NCI-H82 (cell line): ENCODE measurements at places on chromosomes 1 and 21.

DNA sequence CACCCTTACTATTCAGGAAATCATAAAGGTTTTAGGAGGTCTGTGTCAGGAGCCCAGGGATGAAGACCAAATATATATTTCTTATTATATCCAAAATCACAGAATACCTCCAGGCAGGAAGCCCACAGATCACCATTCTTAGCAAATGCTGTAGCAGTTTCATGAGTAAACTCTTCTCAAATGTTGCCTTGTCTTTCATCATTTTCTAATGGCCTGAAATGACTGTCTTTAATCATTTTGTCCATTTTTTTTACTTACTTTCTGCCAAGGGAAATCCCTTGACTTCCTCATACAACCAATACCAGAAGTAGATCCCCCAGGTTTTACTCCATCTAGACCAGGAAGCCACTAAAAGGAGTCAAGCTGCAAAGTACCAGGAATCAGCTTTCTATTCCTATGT lies 32.4 kb downstream of the PSMG1 start:
- DNase-seq: no peak

GRCh38 chr1:186443638-186444037 lies 17.3 kb downstream of the PDC start:
- DNase-seq: no peak

- no peak for DNase-seq
Observed at GRCh38 chr1:55466373-55466772, 251.2 kb upstream of the USP24 start.

- DNase-seq: no peak
Observed at GRCh38 chr1:207364614-207365013, 43.1 kb downstream of the CD55 start.

DNA sequence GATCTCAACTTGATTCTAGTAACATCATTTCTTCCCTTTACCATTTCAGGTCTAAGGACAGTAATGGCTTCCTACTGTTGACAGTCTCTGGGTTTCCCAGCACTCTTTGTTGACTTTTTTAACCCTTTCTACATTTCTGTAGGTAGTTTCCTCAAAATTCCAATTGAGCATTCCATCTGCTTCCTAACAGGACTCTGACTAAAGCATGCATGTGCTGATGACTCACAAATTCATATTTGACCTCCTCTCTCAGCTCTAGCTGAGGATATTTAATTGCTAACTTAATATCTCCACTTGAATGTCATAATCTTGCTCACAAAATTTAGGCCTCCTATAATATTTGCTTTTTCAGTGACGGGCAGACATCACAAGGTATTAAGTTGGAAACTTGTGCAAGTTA lies 93.3 kb upstream of the ZNHIT6 start:
- DNase-seq: no peak

GRCh38 chr1:72937905-72938304 lies 655.6 kb upstream of the NEGR1 start:
- DNase-seq: no peak

DNA sequence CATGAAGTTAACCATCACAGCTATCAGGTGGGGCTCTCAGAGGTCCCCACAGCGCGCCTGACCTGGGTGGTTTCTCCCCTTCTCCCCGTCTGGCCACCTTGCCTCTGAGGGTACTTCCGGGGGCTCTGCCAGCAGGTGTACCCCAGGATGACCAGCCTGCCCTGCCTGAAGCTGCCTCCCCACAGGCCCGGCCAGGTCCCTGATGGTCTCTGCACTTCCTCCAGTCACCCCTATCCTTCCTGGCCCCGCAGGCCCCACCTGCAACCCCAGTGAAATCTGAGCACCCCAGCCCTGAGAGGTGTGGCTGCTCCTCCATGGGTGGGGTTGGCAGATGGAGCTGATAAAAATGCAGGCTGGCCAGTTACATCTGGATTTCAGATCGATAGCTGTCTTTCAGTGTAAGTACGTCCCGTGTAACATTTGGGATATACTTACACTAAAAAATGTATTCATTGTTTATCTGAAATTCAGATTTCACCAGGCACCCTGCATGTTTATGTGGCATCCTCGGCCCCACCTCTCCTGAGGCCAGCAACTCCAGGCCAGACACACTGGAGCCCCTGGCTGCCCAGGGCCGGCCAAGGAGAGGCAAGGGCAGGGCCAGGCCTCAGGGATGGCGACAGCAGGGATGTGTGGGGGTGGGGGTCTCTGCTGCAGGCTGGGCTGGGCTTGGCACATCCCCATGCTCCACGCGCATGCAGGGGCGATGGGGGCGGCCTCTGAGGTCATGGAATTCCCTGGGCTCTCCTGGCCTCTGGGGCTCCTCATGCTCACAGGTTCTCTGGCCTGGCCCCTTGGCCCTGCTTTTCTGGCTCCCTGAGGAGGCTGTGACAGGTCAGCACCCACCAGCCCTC lies 25.1 kb downstream of the LRRC3 start:
- DNase-seq: no peak

GRCh38 chr1:226829105-226829504 lies 41.3 kb upstream of the PSEN2 start:
- no peak for DNase-seq

- no peak for DNase-seq
Observed at GRCh38 chr1:119879510-119880434, 16.5 kb downstream of the ADAM30 start.

- DNase-seq: peak; percentile 35
Observed at GRCh38 chr1:21865943-21866706, 54.1 kb downstream of the LDLRAD2 start.

GRCh38 chr1:43293896-43294760 lies 6.7 kb upstream of the TIE1 start:
- no peak for DNase-seq

DNA sequence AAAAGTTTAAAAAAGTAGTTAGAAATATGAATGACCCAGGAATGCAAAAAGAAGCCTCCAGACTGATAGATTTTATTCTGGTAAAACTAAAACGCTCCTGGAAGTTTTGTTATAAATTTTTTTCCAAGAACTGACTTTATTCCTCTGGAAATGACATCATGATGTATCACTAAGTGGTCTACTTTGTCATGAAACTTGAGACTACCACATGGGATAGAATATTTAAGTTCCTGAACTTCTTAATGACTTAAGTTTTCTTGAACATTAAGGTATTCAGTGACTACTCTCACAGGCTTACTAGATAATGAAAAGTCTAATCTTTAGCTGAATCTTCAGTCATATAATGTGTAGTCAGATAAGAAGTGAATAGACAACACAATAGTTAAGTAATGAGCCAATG lies 842.2 kb downstream of the USP25 start:
- no peak for DNase-seq

DNA sequence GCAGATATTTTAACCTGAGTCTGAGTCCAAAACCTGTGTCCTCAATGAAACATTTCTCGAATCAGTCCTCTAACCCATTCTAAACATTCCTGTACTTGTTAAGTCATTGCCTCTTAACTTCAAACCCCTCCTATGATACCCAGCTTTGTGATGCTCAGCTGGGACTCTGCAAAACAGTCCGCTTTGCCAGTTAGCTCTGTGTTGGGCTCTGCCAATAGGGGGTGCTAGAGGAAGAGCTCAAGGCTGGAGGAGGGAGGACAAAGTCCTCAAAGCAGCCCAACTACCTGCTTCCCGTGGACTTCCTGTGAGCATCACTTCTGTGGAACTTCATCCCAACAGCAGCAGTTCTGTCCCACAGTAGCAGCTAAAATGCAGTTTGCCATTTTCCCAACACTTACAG lies 38.1 kb upstream of the SYT14 start:
- DNase-seq: peak; percentile 74

DNA sequence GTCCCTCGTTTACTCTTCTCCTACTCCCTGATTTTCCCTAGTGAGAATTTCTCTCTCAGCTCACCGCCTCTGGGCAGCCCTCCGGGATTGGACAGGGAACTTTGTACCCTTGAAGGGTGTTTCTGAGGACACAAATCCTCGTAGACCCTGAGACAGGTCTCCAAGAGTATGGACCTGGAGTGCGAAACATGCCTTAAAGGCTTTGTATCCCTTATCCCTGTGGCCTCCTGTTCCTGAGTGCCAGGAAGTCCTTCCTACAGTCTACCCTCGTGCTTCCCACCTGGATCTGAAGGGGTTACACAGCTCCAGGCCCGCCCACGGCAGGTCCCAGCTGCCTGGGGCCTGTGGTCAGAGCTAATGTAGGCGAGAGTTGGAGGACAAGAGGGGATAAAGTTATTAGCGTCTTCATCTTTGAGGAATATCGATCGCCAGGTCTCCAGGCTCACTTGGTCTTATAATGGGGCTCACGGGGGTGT lies 7.6 kb upstream of the PEAR1 start:
- peak; percentile 73 for DNase-seq

- no peak for DNase-seq
Observed at GRCh38 chr1:171220081-171220420, 28.2 kb upstream of the FMO1 start.

GRCh38 chr1:33036051-33036525 lies 595 bp downstream of the AK2 start:
- DNase-seq: peak; percentile 74

DNA sequence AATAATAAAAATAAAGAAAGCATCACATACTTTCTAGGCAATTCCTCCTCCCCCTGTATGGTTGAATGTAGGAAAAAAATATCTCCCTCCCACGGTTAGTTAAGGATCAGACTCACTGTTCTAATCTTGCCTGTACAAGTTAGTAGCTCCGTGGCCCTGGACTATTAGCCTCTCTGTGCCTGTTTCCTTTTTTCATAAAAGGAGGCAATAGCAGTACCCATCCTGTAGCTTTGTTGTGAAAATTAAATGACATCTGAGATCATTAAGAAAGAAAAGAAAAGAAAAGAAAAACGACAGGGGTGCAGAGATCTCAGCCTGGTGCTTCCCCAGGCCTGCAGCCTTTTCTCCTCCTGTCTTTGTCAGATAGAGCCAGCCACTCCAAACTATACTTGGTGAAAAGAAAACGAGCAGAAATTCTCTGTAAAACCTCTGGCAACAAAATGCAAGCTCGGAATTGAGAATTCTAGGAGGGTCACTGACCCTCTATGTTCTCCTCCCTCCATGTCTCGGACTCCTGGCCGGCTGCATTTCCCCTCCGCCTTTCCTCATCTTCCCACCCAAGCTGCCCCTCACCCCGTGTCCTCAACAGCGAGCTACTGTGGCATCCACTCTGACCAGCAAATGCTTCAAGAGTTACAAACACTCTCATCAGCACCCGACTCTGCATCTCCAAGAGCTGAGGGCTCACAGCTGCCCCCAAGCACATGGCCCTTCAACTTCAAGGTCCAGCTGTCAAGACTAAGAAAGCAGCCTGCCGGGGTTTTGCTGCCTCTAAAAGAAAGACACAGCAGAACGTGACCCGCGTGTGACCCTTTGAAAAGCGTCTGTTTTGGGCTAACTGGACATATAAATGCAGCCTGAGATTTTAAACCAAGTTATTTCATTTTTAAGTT lies 13.6 kb downstream of the RIPK4 start:
- no peak for DNase-seq

GRCh38 chr21:45326169-45326851 lies 38.6 kb upstream of the POFUT2 start:
- no peak for DNase-seq

DNA sequence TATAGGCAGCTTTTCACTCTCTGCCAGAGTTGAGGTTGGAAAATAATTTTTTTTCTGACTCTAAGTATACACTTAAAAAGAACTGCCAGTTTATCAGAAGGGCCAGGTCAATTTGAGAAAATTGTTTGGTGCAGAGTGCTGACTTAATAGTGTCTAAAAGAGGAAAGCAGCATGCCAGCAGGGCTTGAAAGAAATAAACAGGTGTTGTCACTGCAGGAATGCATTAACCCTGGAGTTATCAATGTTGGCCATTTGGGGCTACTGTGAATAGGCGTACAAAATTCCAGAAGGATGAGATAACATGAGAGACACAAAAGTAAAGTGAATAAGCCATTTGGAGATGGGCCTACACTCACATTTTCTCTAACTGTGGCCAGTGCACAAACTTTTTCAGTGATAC lies 220.6 kb upstream of the PLD5 start:
- DNase-seq: no peak

- DNase-seq: no peak
Observed at GRCh38 chr1:56788102-56788501, 31.1 kb downstream of the FYB2 start.

DNA sequence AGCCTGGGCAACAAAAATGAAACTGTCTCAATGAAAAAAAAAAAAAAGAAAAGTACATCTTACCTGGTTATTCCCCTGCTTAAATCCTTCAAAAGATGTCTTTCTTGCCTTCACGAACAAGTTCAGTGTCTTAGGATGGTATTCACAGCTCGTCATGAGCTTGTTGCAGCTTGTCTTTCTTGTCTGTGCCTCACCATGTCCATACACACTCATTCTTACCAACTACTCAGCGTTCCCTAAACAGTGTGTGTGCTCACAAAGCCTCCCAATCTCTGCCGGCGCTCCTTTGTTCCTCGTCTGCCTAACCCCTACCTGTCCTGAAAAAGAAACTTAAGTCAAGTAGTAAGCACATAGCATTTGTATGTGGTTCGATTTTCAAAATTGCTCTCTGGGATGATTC lies 31.1 kb downstream of the UBE4B start:
- DNase-seq: no peak

GRCh38 chr1:109181085-109181806 lies 32.5 kb upstream of the SARS1 start:
- no peak for DNase-seq

DNA sequence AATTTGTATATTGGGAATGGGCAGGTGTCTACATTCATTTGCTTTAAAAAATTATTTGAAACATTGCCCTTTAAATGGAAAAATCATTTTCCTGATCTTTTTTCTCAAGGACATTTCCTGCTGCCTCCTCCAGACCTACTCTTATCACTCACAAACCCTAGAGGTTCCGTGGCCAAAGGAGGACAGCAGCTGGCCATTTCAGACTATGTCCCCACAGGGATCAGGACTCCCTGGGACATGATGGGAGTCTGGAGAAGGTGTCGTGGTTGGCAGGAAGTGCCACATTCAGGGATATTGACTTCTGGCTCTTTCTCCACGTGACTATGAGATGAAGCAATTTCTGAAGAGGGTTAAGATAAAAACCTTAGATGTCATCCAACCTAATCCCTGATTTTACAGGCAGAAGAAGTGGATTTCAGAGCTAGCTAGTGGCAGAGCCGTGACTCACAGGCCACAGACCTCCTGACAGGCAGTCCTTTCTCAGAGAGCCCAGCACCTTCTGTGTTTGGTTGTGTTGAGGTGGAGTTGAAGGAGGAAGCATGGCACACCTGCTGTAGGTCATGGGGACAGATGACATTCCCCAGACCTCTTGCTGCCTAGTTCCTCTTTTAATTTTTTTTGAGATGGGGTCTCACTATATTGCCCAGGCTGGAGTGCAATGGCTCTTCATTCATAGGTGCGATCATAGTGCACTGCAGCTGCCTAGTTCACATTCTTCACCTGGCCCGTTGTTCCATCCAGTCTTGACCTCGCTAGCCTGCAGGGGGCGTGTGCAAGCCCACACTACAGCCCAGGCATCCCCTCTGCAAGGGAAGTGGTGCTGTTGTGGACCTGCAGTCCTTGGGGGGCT lies 25.5 kb upstream of the IL10 start:
- DNase-seq: peak; percentile 42

- no peak for DNase-seq
Observed at GRCh38 chr1:156214024-156214748, 1.4 kb downstream of the PMF1 start.
